ENCODE measurements at places on chromosomes 3 and 15.

DNA sequence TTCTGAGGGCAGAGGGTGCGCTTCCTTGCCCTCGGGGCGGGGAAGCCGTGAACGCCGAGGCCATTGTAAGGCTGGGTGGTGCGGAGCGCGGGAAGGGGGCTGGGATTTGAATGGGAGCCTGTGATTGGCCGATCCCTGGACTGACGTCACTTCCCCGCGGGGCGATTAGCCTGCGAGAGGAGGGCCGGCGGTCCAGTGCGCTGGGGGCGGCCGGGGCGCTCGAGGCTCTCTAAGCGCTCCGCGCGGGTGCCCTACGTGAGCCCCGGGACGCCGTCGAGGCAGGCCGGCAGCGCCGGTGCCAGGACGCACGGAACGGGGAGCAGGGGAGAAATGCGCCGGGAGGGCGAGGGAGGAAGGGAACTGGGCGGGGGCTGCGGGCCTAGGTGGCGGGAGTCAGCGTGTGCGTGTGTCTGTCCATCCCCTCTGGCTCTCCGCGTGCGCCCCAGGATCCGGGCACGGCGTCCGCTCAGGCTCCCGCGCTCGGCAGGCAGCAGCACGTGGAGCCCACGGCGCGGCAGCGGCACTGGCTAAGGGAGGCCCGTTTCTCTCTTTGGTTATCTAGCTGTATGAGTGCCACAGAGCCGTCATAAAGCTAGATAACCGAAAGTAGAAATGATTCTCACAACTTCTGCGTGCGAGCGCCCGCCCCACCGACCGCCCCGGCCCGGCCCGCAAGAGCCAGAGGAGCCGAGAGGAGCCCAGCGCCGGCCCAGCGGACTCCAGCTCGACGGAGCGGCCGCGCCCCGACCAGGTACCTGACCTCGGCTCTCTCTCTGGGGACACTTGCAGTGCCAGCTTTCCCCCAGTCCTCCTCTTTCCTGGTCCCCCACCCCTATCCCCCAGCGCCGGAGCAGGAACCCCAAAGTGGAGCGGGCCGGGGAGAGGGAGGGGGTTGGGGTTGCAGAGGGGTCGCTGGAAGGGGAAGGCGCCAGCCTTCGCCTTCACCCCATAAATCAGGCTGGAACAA, 33.1 kb upstream of the POLG start:
- peak; percentile 89 for DNase-seq

DNA sequence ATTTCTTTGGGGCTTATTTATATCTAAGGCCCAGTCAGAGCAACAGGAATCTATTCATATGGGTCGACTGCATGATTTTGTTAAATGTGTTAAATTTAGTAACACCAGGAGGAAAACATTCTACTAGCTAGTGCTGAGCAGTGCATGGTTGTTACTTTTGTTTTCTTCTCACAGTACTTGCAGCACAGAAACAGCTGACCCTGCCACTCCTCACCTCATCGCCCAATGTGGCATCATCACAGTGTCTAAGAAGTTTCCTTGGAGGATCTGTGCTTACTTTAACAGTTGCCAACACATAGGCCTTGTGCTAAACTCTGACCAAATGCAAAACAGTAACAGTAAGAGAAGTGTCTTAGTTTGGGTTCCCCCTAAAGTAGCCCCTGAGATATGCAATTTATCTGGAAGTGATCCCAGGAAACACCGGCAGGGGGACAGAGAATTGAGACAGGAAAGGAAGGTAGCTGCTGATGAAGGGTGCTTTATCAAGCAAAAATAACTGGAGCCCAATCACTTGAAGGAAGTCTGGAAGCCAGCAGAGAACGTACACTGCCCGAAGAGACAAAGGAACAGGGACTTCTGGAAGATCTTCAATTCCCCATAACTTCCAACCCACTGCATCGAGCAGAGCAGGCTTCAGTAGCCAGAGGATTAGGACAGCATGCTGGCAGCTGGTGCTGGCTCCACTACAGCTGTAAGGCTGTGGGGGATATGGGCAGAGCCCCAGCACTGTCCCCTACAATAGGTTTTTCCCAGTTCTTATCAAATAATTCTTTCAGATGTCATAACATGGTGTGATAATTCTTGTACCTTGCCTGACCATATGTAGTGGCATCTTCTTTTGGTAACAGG, 36.0 kb upstream of the ULK4 start:
- peak; percentile 74 for DNase-seq

DNA sequence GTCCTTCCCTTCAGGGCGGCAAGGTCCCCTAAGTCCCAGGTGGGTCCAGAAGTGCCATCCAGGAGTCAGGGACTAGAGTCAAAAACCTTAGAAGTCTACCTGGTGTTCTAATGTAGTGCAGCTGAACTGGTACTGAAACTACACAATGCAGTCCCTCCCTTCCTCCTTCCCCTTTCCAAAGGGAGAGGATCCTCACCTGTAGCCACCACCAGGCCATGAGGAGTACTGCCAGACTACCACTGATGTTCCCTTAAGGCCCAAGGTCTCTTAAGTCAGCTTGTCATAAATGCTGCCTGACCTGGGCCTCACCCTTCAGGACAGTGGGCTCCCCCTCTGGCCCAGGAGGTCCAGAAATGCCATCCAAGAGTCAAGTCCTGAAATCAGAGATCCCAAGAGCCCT, 98.9 kb downstream of the ULK4 start:
- peak; percentile 70 for DNase-seq

DNA sequence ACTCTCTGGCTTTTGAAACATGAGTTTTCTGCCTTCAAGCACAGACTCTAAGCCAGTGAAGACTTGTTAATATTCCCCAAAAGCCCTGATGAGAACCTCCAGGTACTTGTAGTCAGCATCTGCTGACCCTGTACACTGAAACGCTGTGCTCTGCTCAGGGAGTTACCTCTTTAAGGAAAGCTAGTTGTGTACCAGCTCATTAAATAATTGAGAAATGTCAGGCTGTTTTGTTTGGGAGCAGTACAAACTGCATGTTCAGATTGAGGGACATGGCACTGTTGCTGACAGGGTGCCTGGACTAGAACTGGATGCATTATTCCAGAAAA, 21.7 kb downstream of the UPK1B start:
- DNase-seq, result no peak

DNA sequence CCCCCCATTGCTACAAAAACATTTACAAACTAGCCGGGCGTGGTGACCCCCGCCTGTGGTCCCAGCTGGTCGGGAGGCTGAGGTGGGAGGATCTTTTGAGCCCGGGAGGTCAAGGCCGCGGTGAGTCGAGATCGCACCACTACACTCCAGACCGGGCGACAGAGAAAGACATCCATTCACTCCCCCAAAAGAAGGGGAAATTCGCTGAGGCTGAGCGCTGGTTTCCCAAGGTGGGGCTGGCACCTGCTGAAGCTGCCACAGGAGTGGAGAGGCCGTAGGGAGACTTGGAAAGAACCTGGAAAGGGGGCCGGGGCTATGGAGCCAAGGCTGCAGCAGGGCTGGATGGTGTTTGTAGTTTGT, 732 bp upstream of the CRTC3 start:
- DNase-seq, result no peak

- DNase-seq, result peak; percentile 46
Measured at GRCh38 chr3:56976651-56977560, 83.6 kb upstream of the SPATA12 start.

DNA sequence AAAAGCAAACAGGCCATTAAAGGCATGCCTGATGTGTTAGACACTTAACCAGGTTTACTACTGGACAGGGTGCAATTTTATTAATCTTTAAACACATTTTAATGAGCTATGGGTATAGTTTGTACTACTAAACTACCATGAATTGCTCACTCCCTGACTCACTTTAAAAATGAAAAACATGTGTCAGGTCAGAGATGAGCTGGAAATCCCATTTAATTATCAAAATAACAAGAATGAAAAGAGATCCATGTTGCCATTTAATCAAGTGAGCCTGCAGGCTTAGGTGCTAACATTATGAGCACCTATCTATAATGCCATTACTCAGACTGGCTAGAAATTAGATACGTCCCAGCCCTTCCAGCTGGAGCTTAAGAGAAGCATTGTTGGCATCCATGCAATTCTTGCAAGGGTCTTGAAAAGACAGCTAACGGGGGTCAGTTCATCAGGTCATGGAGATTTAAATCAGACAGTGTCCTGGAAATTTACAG, 224.4 kb downstream of the THRB start:
- DNase-seq, result no peak

GRCh38 chr3:52150357-52150756, 3.9 kb downstream of the POC1A start:
- no peak for DNase-seq

DNA sequence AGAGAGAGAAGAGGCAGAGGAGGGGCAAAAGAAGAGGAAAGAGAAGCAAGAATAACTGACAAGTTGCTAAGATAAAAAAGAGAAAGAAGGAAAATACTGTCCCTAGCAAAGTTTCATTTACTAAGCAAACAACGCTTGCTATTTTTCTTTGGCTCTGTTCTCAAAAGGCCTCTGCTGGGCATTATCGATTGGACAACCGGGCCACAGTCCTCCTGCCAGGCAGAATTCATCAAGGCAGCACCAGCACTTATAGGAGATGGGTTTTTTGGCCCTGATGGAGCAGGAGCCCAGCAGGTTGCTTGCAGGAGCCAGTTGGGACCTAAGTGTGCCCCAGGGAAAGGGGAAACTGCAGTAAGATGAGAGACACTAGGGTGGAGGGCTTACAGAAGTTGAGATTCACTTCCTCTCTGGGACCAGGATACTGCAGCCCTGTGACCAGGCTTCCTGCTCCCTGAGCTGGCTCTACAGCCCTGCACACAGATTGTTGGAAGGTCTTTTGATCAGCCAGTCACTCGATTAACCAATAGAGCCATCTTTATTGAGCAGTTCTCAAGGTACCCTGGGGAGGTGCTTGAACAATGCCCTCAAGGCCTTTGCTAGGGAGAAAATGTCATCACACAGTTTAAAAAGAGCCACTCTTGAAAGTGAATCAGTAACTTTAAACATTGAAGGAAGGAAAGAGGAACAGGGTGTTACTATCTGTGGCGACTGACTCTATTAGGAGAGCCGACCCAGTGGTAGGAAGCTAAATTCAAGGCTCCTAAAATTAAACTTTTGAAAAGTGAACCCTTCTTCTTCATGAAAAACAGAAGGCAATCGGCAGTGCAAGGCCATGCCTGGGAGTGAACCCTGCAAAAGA, 28.8 kb upstream of the GLCE start:
- DNase-seq, result no peak

DNA sequence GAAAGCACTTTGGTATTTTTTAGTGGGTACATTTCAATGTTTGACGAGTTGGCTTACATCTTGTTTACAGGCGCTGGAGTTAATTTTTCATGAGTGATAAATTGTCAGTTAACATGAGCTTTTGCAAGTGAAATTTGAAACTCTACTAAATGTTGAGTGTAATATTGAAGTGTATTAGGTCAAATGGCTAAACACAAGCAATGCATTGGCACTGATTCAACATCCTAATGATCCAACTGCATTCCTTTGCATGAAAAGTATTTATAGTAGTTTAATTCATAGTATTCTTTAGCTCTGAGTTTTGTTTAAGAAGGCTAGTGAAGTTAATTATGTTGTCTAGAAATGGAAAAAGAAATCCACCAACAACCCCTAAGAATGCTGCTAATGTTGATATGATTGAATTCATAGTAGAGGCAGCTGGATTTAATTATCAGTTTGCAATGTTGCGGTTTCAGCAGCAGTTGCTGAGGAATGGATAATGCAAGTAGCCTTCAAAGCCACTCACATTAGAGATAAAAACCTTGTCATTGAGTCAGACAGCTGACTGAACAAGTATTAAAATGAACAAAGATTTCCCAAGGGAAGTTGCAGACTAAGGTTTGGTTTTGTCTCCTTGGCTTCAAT, 245.6 kb upstream of the GOLIM4 start:
- DNase-seq, result no peak

DNA sequence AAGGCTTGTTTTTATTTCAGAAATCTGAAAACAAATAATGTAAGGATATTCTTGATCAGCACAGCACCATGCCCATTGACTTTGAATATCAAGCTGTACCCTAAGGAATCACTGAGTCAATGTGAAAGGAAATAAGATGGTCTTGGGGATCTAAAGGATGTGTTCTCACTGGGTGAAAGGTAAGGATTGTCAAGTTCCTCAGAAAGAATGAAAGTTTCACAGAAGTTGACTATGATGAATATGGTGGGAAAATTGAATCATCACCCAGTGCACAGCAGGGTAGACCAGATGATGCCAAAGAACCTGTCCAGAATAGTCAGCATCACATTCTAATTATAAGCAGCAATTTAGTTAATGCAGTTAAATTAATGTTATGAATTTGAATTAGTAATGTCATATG, 16.2 kb downstream of the ERC2 start:
- no peak for DNase-seq

- DNase-seq, result no peak
Measured at GRCh38 chr3:187705164-187705563, 2.8 kb upstream of the RTP2 start.

GRCh38 chr15:40115670-40116093, 7.0 kb upstream of the BMF start:
- peak; percentile 78 for DNase-seq

GRCh38 chr3:99868311-99868646, 50.6 kb downstream of the CMSS1 start:
- DNase-seq, result peak; percentile 67

GRCh38 chr3:16449369-16449768, 64.1 kb downstream of the RFTN1 start:
- DNase-seq, result no peak

DNA sequence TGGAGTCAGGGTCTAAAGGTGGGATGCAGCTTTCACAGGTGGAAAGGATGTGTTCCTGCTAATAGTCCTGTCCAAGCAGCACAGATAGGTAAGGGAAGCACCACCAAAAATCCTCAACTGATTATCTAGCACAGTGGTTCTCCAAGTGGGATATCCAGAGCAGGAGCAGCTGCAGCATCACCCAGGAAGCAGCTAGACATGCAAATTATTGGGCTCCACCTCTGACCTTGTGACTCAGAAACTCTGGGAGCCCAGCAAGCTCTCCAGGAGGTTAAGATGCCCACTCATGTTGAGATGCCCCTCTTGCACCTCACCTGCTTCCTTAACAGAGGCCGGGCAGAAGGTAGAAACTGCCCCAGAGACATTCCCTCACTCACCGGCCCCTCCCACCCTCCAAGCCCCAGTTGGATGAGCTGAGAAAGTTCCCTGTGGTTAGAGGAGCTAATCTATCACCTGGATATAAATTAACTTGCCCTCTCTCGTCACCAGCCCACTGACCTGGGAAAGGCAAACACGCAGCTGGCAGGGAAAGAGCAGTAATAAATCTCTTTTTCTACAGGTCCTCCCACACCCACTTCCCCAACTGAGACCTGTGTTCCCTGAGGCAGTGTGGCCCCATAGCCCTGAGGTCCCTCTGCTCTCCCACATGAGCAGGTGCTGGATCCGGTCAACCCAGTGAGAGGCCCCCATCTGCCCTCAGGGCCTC, 39.3 kb downstream of the ADCY5 start:
- no peak for DNase-seq

DNA sequence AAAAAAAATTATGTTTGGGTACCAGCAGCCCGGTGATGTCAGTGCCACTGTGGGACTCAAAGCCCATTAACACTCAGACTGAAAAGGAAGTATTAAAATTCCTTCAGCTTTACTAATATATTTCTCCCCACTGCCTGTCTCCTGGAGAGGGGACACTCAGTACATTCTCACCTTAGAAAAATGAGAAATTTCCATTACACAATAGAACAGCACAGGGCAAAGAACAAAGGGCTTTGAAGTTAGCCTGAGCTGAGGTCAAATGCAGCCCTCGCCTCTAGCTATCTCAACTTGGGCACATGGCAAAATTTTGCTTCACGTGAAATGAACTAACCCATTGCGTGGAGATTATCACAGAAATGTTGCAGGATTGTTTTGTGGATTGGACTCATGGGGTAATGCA, 80.8 kb downstream of the RARB start:
- no peak for DNase-seq

- DNase-seq, result no peak
Measured at GRCh38 chr3:189684317-189684716, 53.1 kb downstream of the TP63 start.
